ENCODE measurements at places on chromosomes 13 and 19.

GRCh38 chr19:17866964-17867486 is 4.7 kb upstream of the SLC5A5 start:
- DNase-seq: no peak

- no peak for DNase-seq
Measured at GRCh38 chr13:45447050-45447661, 17.6 kb upstream of the COG3 start.

- no peak for DNase-seq
Measured at GRCh38 chr19:44611812-44612295, 1.5 kb upstream of the IGSF23 start.

- no peak for DNase-seq
Measured at GRCh38 chr13:30607908-30608307, 9.8 kb upstream of the USPL1 start.

- DNase-seq: no peak
Measured at GRCh38 chr13:33153421-33154404, 131.8 kb downstream of the STARD13 start.
